H1 (cell line): ENCODE measurements at places on chromosomes 3 and 15. TPM values are rescaled to one million over a fixed set of nuclear protein-coding genes. Genes with fewer than 3 reads are reported as not detected.

SLC6A1 gene
- total RNA-seq, result 0.30 and 0.31 TPM in 2 replicates

PSMA4 gene
- total RNA-seq, result 336 and 348 TPM in 2 replicates

- DNase-seq, result no peak
Observed at GRCh38 chr3:94524102-94524919, 461.4 kb downstream of the NSUN3 start.

CSNK1G1 gene
- total RNA-seq, result 12.9 and 13.5 TPM in 2 replicates

- DNase-seq, result no peak
Observed at GRCh38 chr3:66253790-66254620, 33.2 kb downstream of the SLC25A26 start.

GXYLT2 gene
- 3.9 and 5.6 TPM in 2 replicates for total RNA-seq

GRCh38 chr15:25233766-25234350 is 205.0 kb downstream of the UBE3A start:
- no peak for DNase-seq

SLC2A2 gene
- total RNA-seq, result not detected in 2 replicates

DNA sequence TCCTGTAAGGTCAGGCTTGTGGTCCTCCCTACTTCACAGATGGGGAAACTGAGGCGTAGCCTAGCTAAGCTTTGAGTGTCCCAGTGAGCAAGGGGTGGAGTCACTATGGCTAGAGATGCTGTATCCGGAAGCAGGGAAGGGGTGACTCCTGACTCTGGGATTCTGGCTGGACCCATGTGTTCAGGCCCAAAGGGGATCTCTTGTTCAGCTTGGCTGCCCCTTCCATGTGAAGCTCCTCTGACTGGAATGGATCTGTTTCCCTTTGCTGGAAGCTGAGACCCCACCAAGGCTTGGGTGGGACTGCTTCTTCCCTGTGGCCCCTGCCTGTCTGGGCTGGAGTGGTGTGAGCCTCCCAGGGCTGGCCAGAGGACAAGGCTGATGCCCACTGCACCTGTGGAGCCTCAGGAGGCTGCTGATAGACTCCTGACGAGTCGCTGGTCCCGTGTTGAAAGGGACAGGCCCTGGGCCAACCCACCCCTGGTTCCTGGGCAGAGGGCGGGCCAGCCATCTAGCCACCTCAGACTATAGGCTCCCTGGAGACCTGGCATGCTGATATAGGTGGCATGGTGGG is 1.0 kb downstream of the MAPKAPK3 start:
- DNase-seq, result no peak

DNA sequence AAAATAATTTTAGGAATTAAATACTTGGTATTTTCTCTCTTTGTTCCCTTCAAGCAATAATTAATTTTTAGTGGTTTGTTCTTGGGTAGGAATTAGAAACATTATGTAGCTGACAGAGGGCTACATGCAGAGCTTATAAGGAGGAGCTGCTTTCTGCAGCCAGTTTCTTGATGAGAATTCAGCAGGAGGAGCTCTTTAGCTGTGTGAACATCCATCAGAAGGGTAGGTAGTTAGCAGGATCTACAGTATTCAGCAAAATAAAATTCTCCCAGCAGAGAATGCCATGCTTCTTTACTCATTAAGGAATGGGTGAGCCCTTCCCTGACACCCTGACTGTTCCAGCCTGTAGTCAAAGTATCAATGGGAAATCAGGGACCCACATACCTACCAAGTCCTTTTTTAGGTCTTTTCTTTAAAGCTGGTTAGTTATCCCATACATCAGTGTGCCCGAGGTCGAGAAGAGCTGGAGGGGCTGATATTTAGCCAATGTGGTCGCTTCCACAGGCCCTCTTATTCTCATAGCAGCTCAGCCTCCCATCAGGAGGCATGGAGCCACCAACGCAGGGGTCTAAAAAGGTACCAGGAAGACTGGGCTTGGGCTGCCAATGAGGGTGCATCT is 54.0 kb downstream of the KCNAB1 start:
- DNase-seq, result no peak

GRCh38 chr3:158451405-158452055 is 119.5 kb upstream of the MLF1 start:
- DNase-seq, result no peak

P2RY12 gene
- not detected in 2 replicates for total RNA-seq

DNA sequence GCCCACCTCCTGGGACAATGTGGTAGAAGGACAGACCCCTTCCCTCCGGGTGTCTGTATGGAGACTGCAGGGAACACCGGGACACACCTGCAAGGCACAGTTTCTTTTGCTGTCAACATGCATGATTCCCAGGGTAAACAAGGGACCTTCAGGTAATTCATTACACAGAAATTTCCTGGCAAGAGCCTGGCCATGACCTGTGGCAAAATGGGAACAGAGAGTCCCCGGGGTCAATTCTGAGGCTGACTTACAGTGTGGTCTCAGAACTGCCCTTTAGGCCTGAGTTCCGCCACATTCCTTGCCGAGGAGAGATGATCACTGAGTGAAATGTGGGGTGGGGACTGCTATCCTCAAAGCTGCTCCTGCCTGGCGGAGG is 6.3 kb downstream of the STARD5 start:
- DNase-seq, result no peak
